ENCODE measurements at places on chromosomes 11 and 22.
A peak's percentile ranks its signal among the peaks of the same experiment; 100 is the strongest.

DNA sequence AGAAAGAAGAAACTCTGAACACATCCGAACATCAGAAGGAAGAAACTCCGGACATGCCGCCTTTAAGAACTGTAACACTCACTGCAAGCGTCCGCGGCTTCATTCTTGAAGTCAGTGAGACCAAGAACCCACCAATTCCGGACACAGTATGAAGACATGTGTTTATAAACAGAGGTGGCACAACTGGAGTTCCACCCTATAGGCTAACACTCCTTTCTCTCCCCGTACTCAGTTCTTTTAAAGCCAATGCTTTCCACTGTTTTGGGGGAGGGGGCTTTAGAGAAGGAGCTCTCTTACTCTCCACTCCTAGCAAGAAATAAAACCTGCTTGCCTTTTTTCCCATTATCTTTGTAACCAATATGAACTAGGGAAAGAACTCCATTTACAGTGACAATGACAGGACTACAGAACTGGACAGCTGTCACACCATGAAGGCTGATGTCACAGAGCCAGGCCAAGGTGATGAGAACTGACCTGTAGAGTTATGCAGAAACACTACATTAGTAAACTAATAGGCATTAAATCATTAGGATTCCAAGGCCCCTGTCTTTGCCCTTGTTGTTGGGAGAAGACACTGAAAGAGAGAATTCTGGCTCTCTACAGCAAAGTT lies 733 bp downstream of the TRIM5 start:
- peak; percentile 16 for DNase-seq

- no peak for DNase-seq
Observed at GRCh38 chr11:8766988-8767374, 84.4 kb downstream of the RPL27A start.

GRCh38 chr22:37708580-37709444 lies 12.0 kb downstream of the TRIOBP start:
- no peak for DNase-seq

DNA sequence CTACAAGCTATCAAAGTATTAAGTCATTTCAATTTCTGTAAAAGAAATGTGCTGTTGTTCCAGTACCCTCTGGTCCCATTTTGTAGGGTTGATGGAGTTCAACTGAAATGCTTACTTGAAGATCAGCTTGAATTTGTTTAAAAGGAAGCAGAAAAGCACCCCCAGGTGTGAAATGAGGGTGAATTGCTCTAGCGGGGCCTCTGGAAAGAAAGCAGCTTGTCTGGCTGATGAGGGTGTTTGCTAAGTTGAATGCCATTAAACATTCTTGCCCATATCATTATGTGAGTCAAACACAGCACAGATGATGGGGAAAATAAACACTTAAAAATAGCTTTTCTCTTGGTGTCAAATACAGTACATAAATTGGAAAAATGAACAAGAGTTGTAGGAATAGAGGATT lies 280.3 kb downstream of the RAB38 start:
- no peak for DNase-seq

DNA sequence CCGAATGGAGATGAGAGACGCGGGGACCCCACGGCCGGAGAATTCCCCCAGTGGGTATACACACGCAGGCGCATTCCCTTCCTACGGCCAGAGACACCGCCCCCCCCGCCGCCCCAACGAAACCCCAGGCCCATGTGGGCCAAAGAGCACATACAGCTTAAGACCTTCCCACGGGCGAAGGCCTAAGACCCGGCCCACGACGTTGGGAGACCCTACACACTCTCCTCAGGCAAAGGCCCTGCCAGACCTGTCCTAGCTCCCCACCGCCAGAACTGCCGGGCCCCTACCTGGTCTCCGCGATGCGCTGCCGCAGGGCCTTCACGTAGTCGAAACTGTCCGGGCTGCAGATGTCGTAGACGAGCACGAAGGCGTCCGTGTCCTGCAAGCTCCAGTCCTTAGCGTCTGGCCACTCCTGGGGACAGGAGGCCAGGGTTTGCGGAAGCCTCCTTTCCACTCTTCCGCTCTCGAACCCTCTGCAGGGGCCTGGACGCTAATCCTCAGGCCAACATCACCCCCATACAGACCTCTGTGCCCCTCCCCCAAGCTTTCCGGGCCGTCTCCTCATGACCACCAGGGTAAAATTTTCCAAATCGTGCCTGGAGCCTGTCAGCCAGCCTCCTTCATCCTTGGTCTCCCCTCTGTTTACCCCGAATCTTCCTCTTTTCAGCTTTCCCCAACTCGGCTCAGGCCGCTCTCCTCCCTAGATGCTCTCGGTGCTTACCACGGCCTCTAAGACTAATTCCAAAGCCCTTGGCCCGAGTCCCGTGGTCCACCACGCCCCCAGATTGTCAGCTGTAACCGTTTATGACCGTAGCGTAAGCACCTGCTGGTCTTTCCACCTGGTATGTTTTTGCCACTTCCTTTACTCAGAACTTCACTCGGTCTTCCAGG lies 1.7 kb downstream of the RASL10A start:
- DNase-seq: no peak

- peak; percentile 64 for DNase-seq
Observed at GRCh38 chr11:59207988-59208451, 4.7 kb downstream of the MPEG1 start.

DNA sequence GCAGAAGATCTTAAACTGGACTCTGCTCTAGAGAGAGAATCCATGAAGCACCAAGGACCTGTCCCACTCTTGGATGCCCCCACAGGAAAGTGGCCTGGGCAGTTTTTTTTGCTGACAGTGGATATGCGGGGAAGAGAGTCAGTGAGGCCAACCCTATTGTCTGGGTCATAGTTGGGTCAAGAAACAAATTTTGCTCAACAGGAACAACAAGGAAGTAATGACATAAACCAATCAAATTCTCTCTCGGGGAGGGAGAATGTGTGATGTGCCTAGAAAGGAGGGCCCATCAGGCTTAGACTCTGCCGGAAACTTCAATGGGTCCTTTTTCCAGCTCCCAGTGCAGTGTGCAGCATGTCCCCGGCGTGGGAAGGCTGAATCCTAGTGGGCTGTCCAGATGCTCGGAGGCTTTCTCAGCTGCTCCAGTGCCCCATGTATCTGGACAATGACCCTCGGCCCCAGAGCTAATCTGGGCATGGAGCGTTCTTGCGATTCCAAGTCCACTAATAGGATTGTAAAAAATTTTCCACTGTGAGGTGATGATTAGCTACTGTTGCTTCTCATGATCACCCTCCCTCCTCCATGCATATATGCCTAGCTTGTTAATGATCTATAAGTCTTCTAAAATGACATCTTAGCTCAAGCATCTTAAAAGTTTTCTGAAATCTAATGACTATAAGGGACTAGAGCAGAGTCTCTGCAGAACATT lies 101.0 kb downstream of the SNX19 start:
- DNase-seq: peak; percentile 56

DNA sequence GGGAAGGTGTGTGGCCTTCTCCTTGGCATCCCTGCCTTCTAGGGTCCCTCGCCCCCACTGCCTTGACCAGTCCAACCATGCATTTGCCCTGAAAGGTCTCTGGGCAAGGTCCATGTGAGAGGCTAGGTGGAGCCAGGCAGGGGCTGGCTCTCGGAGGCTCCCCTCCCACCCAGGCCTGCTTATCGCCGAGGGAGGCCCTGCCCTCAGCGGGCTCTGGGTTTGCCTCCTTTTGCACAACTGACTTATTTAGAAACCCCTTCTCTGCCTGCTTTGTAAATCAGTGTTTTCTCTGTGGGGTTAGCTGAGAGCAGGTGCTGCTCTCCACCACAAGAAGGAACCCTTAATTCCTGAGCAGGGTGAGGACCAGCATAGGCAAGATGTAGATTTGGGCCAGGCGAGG lies 47.7 kb downstream of the CD82 start:
- no peak for DNase-seq

DNA sequence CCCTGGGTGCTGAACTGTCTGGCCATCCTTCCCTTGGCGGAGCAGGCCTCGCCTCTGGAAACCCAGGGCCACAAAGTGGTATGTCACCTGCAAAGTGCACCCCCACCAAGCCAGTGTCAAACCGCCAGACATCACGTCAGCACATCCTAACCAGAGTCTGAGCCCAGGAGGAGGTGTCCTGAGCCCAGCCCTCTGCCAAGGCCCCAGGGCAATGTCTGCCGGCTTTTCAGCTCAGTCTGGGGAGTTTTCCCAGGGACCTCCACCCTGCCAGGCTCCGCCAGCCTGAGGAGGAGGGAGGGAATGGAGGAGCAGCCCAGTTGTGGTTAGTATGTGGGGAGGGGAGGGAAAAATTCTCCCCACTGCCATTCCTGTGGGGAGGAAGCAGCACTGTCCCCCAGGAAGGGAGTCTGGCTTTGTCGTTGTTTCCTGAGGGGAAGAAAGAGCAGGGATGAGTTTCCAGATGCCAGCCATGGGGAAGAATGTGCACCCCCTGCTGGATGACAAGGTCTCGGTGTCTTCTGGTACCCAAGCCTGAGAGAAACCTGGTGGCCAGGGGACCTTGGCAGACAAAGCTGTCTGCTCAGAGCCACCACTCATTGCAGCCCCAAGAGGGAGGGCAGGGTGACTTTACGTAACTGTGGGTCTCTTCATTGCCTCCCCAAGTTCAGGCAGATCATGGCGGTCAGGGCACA lies 81.4 kb upstream of the CD82 start:
- DNase-seq: peak; percentile 34

- DNase-seq: no peak
Observed at GRCh38 chr22:44603767-44604166, 98.2 kb upstream of the PRR5 start.

DNA sequence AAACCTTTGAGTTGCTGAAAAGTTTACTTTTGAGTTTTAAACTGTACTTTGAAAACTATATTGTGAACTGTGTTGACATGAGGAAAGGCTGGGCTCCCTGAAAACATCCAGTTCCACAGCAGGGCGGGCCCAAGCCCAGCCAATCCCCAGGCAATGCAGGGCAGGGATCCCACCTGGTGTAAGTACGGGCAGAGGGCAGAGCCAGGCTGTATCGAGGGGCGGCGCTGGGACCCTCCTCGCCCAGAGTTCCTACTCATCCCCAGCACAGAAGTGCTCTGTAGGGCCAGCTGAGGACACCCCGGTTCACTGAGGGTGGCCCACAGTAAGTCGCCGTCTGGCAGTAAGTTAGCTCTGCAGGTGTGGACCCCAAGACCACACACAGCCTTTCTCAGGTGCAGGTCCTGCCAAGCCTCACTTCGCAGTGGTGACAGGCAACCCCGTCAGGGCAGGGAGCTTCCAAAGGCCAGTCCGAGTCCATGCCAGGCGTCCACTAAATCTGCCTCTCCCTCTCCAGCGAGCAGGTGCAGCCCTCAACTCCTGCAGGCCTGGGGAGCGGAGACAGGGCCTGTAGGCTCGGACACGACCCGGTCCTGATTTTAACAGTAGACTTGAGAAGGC lies 6.3 kb downstream of the RASSF7 start:
- peak; percentile 5 for DNase-seq

DNA sequence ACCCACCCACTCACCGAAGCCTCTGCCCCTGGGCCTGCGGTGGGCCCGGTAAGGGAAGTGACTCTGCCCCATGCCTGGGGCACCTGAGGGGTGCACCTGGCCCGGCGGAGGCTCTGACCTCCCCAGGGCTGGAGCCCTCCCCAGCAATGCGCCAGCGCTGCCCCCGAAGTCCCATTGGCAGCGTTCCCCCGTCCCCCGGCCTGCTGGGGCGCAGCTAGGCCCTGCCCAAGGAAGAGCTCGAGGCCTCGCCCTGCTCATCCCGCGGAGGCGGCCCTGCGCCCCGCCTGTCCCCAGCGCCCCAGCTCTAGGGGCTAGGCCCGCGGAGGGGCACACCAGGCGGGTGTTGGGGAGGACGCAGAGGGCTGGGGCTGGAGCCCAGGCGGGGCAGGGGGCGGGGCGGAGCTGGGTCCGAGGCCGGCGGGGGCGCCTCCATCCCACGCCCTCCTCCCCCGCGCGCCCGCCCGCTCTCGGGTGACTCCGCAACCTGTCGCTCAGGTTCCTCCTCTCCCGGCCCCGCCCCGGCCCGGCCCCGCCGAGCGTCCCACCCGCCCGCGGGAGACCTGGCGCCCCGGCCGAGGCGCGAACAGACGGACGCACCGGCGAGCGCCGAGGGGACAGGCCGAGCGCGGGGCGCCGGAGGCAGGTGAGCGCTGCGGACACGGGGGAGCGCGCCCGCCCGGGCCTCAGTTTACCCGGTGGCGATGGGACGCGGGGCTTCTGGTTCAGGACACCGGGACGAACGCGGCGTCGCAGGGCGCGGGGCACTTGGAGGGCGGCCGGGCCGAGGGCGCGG lies at the start of gene EPS8L2:
Gene EPS8L2, plus strand, starts transcription at position 586 of the 793 bp plus-strand sequence. CDS start 3,177 bp downstream, outside the sequence.
- peak; percentile 84 for DNase-seq

DNA sequence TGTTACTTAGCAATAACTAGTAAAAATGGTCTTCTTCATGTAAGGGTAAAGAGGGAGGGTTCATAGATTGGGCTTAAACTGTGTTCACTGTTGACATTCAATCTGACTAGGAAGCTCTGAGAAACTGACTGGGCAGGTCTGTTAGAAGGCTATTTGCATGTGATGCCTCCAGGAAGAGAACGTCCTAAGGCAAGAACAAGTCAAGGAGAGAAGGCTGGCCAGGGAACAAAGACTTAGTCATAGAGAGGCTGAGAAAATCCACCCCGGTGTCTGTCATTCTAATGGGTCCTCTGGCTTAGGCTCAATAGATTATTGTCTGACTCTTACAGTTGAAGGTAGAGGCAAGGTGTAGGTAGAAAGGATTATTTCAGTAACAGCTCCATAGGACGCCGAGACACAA lies 50.3 kb upstream of the CD44 start:
- DNase-seq: no peak

DNA sequence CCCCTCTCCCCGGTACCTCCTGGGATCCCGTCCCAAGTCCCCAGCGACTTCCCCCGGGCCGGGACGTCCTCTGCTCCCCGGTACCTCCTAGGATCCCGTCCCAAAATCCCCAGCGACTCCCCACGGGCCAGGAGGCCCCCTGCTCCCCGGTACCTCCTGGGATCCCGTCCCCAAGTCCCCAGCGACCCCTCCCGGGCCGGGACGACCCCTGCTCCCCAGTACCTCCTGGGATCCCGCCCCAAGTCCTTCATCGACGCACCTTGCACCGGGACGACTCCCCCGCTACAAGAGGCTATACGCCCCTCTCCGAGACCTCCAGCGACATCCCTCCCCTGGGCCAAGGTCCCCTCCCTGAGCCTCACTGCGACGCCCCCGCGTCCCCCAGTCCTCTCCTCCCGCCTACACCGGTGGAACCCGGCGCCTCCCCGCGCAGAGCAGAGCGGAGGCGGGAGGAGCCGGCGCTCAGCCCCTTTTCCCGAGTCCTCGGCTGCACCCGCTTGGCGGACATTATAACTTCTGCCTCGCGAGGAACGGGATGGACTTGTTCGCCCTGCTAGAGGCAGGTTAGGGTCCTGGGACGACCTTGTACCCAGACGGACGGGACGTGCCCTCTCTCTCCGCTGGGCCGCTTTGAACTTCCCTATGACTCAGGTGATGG lies 912 bp downstream of the KREMEN1 start:
- DNase-seq: peak; percentile 86

GRCh38 chr11:133999355-133999754 lies 42.6 kb upstream of the IGSF9B start:
- DNase-seq: no peak

- no peak for DNase-seq
Observed at GRCh38 chr11:20259506-20259905, 99.2 kb upstream of the DBX1 start.

GRCh38 chr11:1480555-1481482 lies 5.8 kb downstream of the MOB2 start:
- DNase-seq: no peak

Data from hepatocyte (in vitro differentiated cells).